ENCODE measurements at places on chromosomes 2 and 18.

- no peak for DNase-seq
These were observed 4.5 kb upstream of the ASPRV1 start for GRCh38 chr2:69965756-69966445.

DNA sequence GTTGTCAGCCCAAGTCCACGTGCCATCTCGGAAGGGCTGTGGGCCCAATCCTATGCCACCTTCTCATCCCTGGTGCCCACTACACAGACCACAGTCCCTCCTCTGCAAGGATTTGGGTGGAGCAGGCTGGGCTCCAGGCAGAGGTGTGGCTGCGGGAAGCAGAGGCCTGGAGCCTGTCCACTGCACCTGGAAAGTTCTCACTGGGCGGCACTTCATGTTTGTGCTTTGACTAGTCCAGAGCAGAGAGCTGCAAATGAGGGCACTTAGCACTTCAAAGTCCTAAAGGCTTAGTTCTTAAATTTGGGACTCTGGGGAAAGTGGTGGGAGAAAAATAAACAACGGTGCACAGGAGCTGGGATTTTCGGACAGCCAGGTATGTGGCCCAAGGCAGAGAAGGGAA, 308.9 kb upstream of the POU3F3 start:
- DNase-seq: no peak

- DNase-seq: no peak
These were observed 7.0 kb upstream of the CIDEA start for GRCh38 chr18:12246849-12247808.

DNA sequence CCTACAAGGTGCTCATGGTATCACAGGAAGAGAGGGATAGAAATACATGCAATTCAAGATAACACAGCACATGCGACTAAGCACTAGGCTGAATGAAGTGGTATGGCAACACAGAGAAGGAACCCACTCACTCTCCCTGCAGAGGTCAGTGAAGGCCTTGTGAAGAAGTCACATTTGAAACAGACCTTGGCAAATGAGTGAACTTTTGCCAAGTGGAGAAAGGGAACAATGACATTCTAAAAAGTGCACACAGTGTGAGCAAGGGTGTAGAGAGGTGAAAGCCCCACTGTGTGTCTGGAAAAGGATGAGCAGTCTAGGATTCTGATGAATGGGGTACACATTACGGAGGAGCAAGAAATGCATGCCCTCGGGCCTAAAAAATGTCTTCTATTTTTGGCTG, 23.3 kb downstream of the KLF7 start:
- DNase-seq: no peak

DNA sequence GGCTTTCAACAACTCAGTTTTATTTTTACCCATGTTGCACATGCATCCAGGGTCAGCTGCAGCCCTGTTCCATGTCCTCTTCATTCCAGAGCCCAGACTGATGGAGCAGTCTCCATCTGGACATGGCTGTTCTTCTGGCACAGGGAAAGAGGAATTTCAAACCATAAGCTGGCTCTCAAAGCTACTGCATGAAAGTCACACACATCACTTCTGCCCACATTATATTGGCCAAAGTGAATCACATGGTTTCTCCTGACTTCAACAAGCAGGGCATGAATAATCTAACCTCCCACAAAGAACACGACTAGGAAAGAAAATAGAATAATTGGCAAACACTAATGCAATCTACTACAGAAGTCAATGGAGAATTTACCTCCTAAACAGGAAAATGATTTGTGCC, 94.2 kb downstream of the FTCDNL1 start:
- no peak for DNase-seq

GRCh38 chr2:128404709-128405466, 86.2 kb upstream of the HS6ST1 start:
- no peak for DNase-seq

- DNase-seq: no peak
These were observed 47.8 kb downstream of the TRAPPC12 start for GRCh38 chr2:3427272-3427671.

DNA sequence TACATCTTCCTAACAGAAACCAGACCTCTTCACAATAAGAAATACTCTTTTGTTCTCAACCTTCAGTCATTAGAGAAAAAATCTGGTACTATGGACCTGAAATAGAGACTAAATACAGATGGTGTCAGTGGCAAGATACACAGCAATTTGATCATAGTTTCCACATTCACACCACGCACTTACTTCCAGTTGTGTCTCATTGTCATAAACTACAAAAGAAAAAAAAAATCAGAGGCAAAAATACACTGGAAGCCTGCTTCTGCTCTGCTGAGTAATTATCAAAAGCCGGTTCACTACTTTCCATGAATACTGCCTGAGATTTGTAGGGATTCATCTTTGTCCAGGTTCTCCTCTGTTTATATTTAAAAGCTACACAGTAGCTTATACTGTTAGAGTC, 182.6 kb downstream of the PID1 start:
- no peak for DNase-seq

- no peak for DNase-seq
These were observed 431.6 kb downstream of the PID1 start for GRCh38 chr2:228839421-228839876.

GRCh38 chr2:38146275-38146906, 70.4 kb upstream of the CYP1B1 start:
- DNase-seq: no peak

GRCh38 chr2:54864727-54865126, 141.3 kb downstream of the EML6 start:
- DNase-seq: no peak

DNA sequence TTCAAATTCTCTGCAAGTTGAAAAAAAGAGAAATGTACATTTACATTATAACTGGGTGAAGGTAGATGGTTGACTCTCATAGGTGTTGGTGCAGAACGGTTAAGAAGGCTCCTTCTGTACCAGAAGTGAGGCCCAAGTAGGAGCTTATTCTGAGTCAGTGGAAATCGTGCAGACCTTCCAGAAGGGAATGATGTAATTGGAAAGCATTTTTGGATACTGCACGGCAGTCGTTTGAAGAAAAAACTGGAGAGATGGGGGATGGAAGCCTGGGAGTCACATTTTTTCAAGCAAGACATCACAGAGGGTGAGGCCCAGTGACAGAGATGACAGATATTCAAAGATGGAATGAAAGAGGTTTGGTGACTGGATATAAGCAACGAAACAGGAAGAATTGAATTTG, 39.4 kb downstream of the HRH4 start:
- no peak for DNase-seq

DNA sequence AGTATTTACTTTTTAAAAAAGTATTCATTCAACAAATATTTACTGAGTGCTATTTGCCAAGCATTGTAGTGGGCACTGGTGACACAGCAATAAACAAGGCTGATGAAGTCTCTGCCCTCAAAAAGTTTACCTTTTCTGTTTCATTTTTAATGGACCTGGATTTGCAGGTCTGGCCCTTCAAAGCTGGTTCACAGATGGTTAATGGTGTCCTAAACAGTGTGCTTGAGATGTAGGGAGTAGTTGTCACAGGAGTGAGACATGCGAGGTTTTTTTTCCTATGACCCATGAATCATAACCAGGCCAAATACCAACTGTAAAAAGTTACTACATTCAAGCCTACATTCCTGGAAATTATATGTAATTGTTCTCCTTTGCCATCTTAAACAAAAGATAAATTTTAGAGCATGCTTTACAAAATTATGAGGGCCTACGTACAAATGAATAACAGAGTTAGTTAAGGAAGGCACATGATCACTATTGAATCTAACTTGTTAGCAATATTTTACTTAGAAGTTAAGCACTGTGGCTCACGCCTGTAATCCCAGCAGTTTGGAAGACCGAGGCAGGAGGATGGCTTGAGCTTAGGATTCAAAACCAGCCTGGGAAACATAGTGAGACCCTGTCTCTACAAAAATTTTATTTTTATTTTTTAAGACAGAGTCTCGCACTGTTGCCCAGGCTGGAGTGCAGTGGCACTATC, 223.9 kb downstream of the MBD5 start:
- no peak for DNase-seq

- DNase-seq: no peak
These were observed 15.7 kb downstream of the GPATCH11 start for GRCh38 chr2:37100054-37100453.

- no peak for DNase-seq
These were observed 2.5 kb downstream of the DCC start for GRCh38 chr18:52342456-52342855.

GRCh38 chr18:79629249-79629558, 50.4 kb upstream of the CTDP1 start:
- DNase-seq: no peak

GRCh38 chr2:178280244-178280852, 86.0 kb downstream of the OSBPL6 start:
- peak; percentile 14 for DNase-seq
